ENCODE measurements at places on chromosomes 5 and 9. TPM values are rescaled to one million over a fixed set of nuclear protein-coding genes. Genes with fewer than 3 reads are reported as not detected.

TYRP1 gene
- total RNA-seq: 57.4 TPM

ZNF782 gene
- total RNA-seq: 3.1 TPM

- DNase-seq: no peak
Measured at GRCh38 chr5:140042393-140042642, 781 bp downstream of the NRG2 start.

DNA sequence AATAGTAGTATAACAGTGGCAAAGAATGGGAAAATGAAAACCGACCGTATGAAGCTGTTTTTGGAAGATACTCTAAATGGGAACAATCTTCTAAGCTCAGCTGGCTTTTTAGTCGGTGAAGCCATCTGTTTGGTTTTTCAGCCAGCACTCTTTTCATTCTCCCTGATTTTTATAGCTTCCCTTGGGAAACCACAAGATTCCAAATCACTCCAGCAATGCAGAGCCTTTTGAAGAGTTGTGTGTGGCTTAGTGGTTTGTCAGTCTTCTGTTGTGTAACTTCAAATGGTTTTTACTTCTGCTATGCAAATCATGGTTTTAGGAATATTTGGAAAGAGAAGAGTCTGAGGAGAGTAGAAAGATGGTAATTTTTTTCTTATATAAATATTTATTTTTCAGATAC lies 180.7 kb downstream of the KDM4C start:
- no peak for DNase-seq

DNA sequence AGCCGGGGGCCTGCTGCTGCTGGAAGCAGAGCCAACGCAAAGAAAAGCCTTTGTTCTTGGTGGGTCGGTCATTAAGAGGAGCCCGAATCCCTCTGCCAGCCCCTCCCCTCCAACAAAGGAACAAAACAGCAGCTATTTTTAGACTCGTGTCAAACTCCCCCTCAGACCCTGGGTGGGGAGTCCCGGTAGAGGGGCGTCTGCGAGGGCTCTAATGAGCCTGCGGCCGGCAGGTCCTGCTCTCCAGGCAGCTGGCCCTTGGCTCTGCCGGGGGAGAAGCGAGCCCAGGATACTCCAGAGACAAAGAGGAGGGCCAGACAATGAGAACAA lies 114.0 kb downstream of the LHX2 start:
- no peak for DNase-seq

GRCh38 chr9:137784046-137784445 lies 93.5 kb upstream of the CACNA1B start:
- DNase-seq: no peak

DNA sequence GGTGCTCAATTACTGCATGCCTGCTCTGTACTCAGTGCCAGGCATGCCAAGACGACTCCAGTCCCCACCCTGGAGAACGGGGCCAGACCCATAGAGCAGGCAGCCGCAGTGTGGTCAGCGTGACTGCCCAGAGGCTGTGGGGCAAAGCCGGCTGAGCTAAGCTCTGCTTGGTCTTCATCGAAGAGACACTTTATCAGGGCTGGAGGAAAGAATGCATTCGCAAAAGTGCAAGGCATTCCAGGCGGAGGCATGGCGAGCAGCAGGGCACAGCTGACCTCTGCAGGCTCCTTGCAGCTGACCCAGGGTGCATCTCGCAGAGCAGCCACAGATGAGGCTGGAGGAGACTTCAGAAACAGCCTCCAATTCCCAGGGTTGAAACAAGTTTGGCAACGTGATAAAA lies 13.6 kb downstream of the MED27 start:
- DNase-seq: no peak

DNA sequence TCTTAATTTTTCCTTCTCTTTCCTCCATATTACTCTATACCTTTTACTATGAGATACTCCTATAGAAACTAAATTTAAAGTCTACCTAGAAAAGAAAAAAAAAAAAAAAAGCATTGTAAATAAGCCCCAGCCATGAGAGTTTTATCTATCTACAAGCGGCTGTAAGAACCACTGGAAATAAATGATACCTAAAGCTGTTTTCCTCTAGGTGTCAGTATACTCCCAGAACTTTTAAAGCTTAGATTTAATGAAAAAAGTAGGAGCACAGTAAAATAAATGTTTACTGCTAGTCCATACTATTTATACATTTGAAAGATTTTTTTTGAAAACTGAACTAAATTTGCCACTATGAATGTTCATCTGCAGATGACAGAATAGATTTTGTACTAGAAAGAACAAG lies 26.2 kb downstream of the TYRP1 start:
- DNase-seq: no peak

- DNase-seq: no peak
Measured at GRCh38 chr5:175548626-175549311, 70.4 kb downstream of the SFXN1 start.

DNA sequence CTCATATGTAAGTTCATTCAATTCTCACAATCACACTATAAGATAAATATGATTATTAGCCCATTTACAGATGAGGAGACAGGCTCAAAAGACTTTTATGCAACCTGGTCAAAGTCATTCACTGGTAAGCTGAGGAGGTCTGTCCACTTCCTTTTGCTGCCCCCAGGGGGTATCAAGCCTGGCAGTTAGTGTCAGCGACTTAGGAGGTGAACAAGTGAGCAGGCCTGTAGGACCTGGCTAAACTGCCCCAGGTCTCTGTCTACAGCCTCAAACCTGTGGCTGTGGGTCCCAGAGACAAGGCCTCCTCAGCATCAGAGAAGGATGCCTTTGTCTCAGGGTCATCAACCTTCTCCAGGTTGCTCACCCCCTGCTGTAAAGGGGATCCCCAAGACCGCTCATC lies 10.4 kb downstream of the TGFBI start:
- DNase-seq: no peak
